ENCODE measurements at places on chromosomes 3 and 15.

DNA sequence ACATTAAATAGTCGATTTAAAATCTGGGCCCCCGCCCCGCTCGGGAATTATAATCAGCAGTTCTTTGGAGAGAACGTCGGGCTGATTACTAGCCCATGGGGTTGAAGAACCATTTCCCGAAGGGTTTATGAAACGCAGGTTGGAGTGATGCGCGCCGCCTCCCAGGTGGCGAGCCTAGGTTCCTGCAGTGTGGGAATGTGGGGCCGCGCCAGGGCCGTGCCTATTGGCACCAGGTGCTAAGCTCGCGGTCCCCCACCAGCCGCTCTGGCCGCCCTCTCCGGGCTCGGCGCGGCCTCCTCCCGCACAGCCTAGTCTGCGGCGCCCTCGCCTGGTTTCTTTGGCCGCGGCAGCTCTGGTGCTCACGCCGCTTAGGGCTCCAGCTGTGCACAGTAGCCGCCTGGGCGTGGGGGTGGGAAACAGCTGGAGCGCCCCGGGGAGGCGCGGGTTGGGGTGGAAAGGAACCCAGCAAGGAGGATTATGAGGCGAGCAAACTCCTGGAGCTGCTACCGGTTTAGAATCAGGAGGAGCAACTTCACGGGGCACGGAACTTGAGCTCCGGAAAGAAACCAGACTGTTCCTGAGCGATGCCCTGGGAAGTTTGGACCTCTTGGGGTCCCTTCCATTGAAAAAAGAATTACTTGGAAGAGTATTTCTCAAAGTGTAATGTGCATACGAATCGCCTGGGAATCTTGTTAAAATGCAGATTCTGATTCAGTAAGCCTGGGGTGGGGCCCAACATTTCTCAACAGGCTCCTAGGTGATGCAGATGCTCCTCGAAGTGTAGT, 5.6 kb upstream of the MECOM start:
- DNase-seq = peak; percentile 37

DNA sequence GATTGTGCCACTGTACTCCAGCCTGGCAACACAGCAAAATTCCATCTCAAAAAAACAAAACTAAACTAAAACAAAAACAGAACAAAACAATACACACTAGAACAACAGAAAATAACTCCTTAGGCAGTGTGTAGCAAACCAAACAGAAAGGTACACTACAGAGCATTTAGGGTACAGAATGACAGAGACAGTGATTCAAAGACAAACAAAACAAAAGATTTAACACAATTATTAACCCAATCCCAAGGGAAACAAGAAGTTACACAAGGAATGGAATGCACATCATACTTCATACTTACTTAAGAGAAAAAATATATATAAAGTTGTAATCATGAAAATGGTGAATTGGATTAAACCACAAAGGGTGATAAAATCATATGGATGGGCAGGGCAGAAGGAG, 12.9 kb downstream of the SLC25A20 start:
- peak; percentile 31 for DNase-seq

- no peak for DNase-seq
These were observed 20.7 kb downstream of the ITGA11 start for GRCh38 chr15:68411343-68411675.

DNA sequence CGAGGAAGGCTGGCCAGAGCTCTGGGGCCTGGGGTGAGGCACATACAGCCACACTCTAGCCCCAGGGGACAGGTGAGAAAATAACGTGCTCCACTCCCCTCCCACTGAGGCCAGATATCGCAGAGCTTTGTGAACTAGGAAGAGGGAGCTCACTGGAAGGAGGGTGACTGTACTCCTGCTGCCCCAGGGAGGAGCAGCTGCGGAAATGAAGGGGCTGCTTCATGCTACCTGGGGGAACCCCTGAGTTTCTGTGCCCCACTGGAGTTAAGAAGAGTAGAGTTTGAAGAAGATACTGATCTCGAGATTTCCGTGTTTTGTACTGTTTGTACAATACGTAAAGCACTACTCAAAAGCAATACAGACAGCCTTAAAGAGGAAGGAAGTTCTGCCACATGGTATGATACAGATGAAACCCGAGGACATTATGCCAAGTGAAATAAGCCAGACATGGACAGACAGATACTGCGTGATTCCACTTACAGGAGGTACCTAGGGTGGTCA, 44.6 kb downstream of the CMTM6 start:
- no peak for DNase-seq

GRCh38 chr3:123935830-123936229, 25.2 kb downstream of the CCDC14 start:
- no peak for DNase-seq

DNA sequence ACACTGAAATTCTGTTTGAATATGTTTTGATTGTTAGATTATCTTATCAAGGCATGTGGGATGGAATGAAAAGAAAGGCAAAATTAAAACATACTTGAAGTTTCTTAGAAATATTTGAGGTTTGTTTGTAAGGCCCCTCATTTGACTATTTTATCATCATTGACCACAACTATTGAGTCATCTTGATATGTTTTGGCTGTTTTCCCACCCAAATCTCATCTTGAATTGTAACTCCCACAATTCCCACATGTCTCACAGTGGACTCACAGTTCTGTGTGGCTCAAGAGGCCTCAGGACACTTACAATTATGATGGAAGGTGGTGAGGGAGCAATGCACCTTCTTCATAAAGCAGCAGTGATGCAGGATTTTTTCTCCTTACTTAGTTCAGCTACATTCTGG, 917.1 kb downstream of the PLOD2 start:
- peak; percentile 8 for DNase-seq

- no peak for DNase-seq
These were observed 5.2 kb upstream of the EIF1B start for GRCh38 chr3:40304352-40304751.

- peak; percentile 58 for DNase-seq
These were observed 375.6 kb upstream of the TPRG1 start for GRCh38 chr3:188796122-188796631.

DNA sequence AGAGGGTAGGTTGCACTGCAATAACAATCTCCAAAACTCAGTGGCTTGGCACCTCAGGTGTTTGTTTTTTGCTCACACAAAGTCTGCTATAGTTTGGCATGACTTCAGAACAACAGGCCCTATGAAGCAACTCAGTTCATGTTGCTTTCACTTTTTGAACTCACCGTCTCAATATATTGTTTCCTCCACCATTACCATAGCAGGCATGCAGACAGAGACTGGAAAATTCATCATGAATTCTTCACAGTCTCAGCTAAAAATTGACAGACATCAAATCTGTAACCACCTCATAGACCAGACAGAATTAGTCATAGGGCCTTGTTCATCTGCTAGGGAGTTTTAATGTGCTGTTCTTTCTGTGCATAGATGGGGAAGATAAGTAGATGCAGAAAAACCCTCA, 161.4 kb upstream of the POU1F1 start:
- DNase-seq = peak; percentile 36

DNA sequence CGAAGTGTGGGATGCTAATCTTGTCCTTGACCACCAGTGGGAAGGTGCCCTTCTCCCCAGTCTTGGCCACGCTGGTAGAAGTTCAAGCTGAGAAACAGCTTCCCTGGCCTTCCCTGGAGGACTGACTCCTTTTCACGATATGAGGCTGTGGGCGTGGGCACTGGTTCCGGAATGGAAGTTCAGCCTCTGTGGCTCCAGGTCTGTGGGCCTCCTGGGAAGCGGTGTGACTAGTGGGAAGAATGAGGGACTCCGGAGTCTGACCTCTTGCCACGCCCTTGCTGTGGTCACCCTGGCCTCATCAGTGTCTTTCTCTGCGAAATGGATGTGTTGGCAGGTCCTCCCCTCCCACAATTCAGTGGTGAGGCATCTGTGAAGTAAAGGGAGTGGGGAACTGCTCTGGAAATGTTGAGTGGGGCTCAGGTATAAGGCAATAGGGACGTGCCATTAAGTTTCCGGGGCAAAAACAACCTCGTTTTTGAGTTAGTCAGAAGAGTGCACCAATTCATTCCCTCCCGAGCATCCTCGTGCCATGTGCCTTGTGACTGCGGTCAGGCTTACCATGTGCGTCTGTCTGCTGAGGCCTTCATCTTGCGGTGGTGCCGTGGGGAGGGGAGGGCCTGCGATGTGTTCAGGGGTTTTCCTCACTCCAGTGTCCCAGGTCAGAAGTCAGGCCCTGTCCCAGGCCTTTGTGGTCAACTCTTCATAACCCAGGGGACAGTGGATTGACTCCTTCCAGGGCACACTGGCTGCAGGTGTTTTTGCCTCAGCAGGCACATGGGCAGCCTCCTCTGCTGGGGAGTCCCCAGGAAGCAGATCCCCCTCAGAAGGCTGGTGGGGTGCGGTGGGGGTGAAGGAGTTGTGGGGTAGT, 11.8 kb upstream of the SEC13 start:
- DNase-seq = no peak

GRCh38 chr3:97911459-97911858, 60.8 kb downstream of the RIOX2 start:
- DNase-seq = no peak

DNA sequence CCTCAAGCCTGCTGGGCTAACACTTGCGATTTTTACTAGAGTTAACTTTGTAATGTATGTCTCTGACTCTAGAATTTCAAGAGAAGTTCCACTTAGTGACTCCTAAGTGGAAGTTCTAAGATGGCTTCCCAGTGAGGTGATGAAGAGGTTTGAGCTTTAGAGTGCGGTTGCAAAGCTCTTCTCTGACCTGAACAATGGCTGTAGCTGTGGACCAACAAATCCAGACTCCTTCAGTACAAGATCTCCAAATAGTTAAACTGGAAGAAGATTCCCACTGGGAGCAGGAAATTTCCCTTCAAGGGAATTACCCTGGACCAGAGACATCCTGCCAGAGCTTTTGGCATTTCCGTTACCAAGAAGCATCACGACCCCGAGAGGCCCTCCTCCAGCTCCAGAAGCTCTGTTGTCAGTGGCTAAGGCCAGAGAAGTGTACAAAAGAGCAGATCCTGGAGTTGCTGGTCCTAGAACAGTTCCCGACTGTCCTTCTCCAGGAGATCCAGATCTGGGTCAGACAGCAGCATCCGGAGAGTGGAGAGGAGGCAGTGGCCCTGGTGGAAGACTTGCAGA, 22.3 kb downstream of the WDR73 start:
- peak; percentile 28 for DNase-seq

GRCh38 chr3:140081887-140082286, 146.9 kb downstream of the CLSTN2 start:
- peak; percentile 64 for DNase-seq

DNA sequence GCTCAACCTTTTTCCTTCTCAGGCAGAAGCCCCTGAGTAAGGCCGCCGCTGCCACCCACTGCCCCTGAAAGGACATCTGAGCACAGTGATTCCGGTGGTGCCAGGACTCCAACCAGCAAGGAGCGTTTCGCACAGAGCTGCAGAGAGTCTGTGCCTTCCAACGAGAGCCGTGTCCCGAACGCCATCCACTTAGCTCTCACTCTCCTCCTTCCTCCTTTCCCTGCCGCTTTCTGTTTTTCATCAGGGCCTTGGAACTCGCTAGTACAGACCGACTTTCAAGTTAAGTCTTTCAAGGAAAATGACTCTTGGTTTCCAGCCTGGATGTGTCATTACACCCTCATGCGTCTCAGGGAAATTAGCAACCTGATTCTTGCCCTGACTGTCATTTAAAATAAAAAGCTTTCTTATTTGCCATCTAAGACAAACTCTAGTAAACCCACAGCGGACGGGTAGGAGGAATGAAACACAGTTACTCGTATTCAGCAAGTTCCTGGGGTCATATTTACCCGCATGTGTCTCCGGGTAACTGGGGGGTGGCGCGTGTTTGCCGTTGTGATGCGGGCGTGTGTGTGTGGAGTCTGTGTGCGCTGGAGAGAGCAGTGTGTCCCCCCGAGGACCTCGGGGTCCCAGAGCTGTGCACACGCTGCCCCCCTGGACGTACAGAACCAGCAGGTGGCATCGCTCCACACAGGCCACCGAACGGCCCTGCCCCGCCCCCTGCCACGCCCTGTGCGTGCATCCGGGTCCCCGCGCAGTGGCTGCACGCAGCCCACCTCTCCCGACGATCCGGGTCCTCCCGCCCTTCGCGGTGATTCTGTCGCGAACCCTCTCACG, 30.4 kb upstream of the ALDH1A3 start:
- DNase-seq = peak; percentile 46

GRCh38 chr3:133197619-133198018, 159.4 kb downstream of the TMEM108 start:
- no peak for DNase-seq

DNA sequence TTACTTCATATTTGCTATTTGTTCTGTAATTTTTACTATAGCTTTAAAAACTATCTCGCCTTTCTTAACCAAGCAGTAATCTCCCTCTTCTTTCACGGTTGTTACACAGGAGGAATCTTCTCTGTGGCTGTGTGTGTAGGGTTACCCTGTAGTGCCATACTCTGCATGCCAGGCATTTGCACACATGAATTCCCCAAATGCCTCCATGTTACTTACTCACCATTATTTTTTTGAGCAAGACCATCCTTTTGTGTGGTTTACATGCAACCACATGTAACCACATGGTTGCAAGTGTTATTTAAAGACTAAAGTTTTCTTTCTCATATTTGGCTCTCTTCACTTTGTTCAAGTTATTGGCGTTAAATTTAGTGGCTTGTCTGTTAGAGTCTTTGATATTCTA, 45.5 kb downstream of the HPS3 start:
- peak; percentile 97 for DNase-seq

DNA sequence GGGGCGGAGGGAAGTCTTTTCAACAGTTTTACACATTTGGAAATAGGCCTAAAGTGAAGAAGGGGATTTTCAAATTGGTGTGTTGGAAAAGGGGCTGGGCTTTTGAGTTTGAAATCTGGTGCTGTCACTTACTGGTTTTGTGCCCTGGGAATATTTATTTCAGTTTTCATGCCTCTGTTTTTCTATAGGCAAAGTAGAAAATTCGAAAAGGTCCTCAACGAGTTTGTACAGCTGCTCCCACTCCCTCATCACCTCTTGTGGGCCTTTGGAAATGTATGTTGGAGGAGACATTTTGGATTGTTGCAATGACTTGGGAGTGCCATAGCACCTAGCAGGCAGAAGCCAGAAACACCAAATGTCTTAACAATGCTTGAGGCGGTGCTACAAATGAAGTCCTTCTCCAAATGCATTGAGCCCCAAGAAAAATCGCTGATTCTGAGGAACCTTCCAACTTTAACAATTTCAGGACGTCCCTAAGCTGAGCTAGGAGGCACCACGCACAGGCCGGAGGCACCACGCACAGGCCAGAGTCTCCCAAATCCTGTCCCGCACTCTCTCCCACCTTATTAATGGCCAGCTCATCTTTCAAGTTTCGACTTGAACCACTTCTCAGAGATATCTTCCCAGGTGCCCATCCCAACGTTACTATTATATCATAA, 639 bp upstream of the POLR2M start:
- no peak for DNase-seq

- no peak for DNase-seq
These were observed 36.7 kb downstream of the CMTM7 start for GRCh38 chr3:32428092-32429068.
